Stimulated activated CD8-positive, alpha-beta memory T cell treated with anti-CD3 and anti-CD28 coated beads, Interleukin-7, amount 100 ng/mL, for 1 hour (primary cell): ENCODE measurements at places on chromosomes 2 and 18.

- no peak for DNase-seq
Measured at GRCh38 chr2:128451084-128452023, 132.7 kb upstream of the HS6ST1 start.

DNA sequence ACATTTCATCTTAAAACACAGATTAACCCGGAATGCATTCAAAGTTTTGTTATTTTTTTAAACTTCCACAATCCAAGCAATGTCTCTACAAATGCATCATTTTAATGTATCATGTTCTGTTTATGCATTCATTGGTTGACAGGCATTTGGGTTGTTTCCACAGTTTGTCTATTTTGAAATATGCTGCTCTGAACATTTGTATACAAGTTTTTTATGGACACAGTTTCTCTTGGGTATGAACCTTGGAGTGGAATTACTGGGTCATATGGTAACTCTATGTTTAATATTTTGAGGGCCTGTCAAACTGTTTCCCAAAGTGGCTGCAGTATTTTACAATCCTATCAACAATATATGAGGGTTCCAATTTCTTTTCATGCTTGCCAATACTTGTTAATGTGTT is 57.3 kb downstream of the GULP1 start:
- no peak for DNase-seq

DNA sequence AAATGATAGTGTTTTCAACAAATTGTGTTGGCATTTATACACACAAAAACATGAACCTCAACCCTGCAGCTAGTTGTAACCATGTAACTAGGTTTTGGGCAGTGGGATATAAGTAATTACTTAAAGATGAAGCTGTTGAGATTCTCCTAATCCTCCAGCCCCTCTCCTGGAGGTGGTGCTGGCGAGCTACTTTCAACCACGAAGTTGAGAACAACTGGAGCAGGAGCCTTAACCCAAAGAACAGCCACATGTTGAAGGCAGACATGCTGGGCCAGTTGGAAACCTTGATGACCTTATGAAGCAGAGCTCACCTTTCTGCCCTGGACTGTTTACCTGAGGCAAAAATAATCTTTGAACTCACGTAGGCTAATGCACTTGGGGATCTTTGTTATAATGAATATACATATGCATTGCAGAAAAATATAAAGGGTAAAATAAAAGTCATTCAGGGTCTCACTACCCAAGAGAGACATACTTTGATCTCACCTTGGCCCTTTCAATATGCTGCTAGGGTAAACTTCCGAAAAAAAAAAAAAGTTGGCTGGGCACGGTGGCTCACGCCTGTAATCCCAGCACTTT is 89.6 kb upstream of the NPAS2 start:
- DNase-seq = no peak

GRCh38 chr2:181678861-181679543 is 1.3 kb downstream of the NEUROD1 start:
- DNase-seq = no peak

DNA sequence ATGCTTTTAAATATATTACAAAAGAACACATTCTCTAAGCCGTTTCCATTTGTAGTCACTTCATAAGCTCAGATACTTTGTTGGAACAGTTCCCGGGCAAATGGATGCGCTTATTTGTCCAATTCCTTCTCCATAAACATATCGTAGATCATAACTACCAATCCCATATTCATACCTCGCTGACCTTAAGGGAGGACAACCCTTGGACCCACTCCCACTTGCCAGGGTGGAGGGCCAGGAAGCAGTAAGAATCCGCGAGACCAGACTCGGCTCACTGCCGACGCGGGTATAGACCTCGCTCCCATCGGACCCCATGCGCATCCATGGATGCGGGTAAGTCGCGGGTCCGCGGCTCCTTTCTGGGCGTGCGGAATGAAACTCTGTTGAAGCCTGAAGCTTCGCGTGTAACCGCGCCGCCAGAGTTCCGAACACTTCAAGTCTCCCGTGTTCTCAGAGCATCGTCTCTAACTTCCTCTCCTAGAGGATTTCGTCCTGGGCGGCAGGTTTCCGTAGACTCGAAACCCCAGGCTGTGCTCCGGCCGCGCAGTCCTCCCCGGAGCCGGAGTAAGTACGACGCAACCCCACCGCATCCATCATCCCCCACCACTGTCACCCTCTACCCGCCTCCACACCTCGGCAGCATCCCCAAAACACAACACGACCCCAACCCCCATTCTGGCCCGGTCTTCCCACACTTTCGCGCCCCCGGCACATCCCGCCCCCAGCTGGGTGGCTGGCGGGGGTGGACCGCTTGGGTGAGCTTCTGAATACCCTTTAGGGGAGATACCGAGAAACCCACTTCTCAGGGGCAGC is 1.1 kb downstream of the DSC3 start:
- DNase-seq = no peak

DNA sequence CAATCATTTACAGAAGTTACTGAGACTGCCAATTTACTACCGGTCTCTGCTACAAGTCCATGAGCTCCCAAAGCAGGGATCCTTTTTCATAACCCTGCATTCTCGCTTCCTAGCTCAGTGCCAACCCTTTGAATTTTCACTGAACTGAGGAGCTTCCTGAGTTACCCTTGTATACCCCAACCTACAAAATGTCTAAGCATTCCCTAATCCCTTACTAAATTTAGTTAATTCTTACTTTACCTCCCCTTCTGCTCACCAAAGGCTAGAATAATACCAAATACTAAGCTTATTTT is 9.6 kb downstream of the MAT2A start:
- no peak for DNase-seq

GRCh38 chr2:134073023-134073422 is 180.8 kb upstream of the MGAT5 start:
- DNase-seq = no peak

DNA sequence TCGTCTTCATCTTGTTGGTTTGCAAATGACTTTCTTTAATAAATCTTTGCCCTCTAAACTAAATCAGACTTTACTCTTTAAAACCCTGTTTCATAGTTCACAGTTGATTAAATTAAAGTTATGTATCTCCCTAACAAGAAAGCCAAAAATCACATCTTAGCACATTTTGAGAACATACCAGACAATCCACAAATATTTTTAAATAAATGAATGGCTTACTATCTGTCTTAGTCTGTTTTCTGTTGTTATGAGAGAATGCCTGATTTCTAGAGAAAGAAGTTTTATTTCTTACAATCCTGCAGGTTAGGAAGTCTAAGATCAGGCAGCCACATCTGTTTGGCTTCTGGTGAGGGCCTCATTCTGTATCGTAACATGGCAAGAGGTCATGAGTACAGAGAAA is 1090.2 kb upstream of the PIK3C3 start:
- DNase-seq = no peak

DNA sequence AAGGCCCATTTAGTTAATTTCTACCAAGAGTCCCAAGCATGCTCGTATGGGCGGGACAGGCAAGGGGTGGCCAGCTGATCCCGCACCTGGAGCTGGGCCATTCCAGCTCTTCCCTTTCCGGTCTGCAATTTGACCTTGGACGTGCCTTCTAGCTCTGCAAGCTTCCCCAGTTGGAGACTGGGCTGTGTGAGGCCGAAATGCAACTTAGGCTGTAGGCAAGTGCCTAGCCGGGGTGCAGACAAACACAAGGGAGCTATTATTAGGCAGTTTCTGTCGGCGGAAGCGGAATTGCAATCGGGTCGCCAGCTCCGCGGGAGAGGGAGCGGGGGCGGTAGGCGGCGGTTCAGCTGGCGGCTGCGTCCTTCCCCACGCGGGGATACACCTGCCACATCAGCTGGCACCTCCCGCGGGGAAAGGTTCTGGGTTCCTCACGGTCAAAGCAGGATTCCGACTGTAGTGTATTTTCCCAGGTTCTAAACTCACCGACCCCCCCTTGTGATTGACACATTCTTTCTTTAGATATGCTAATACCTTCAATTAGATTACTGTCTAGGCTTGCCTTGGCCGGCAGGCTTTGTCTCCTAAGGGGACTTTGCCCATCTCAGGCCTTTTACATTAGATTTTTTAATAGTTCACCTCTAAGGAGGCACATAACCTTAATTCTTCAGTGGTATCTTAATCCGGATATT is 17.1 kb upstream of the ZNF532 start:
- no peak for DNase-seq
